ENCODE measurements at places on chromosomes 11 and 22. TPM values are rescaled to one million over a fixed set of nuclear protein-coding genes. Genes with fewer than 3 reads are reported as not detected.

Gene MACROD1
- 6.0 TPM for total RNA-seq

- no peak overlapping the region for H3K4me3 ChIP-seq
- DNase-seq = no peak
- peaks cover 3% of the 10 kb centered on the region for H3K4me1 ChIP-seq
- no peaks in the 10 kb centered on the region for H3K36me3 ChIP-seq
These were observed 519.8 kb downstream of the BRD1 start for GRCh38 chr22:49307870-49308269.

DNA sequence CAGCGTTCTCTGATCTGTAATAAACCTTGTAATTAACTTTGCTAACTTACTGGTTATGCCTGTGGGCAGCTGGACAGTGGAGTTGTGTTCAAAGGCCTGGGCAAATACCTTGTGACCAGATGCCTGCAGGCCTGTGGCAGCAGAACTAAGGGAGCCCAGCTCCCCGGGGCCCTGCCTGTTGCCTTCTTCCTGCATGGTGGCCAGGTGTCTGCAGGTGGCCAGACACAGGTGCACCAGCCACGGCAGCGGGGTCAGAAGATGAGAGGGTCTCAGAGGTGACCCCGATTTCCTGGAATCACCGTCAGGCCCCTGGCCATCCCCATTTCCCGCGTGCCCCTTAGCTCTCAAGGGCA, 127.2 kb downstream of the OSBP2 start:
- no peak overlapping the region for H3K4me3 ChIP-seq
- no peak for DNase-seq
- no peak overlapping the region for H3K27ac ChIP-seq
- no peaks in the 10 kb centered on the region for H3K36me3 ChIP-seq

GRCh38 chr22:24095826-24096757, 85.0 kb downstream of the CABIN1 start:
- no peaks in the 10 kb centered on the region for H3K4me1 ChIP-seq
- peaks cover 65% of the 10 kb centered on the region for H3K36me3 ChIP-seq
- DNase-seq = no peak
- no peaks in the 10 kb centered on the region for H3K27me3 ChIP-seq
- no peak overlapping the region for H3K4me3 ChIP-seq

- no peak overlapping the region for H3K4me3 ChIP-seq
- no peak for DNase-seq
- no peak overlapping the region for H3K27ac ChIP-seq
- peaks cover 9% of the 10 kb centered on the region for H3K4me1 ChIP-seq
- no peaks in the 10 kb centered on the region for H3K36me3 ChIP-seq
These were observed 4.2 kb upstream of the SYT8 start for GRCh38 chr11:1830322-1831223.
